ENCODE measurements at places on chromosomes 5 and 9.
A peak's percentile ranks its signal among the peaks of the same experiment; 100 is the strongest.

- no peak for DNase-seq
These were observed 1039.8 kb upstream of the SEMA6A start for GRCh38 chr5:117614408-117614807.

- DNase-seq: no peak
These were observed 153.3 kb upstream of the SLC12A2 start for GRCh38 chr5:127930311-127930710.

DNA sequence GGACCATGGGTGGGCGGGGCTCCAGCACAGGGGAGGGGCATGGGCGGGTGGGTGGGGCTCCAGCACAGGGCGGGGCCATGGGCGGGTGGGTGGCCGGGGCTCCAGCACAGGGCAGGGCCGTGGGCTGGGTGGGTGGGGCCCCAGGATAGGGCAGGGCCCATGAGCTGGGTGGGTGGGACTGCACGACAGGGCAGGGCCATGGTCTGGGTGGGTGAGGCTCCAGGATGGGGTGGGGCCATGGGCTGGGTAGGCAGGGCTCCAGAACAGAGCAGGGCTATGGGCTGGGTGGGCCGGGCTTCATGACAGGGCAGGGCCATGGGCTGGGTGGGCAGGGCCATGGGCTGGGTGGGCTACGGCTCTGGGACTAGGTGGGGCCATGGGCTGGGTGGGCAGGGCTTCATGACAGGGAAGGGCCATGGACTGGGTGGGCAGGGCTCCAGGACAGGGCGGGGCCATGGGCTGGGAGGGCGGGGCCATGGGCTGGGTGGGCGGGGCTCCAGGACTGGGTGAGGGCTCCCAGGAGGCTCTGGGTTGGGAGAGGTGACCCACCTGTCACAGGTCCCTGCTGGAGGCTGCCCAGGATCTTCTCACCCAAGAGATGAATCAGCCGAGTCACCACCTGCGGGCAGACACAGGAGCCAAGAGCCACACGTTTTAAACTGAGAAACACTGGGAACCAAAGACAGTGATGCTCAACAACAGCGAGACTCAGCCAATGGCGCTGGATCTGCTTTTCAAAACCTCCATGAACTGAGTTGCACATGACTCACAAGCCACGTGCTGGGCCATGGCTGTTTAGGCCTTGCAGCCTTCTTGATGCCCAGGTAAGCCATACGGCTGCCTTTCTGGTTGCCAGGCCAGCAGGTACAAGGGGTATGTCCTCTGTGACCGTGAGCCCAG is 33.6 kb upstream of the NSMF start:
- DNase-seq: no peak

DNA sequence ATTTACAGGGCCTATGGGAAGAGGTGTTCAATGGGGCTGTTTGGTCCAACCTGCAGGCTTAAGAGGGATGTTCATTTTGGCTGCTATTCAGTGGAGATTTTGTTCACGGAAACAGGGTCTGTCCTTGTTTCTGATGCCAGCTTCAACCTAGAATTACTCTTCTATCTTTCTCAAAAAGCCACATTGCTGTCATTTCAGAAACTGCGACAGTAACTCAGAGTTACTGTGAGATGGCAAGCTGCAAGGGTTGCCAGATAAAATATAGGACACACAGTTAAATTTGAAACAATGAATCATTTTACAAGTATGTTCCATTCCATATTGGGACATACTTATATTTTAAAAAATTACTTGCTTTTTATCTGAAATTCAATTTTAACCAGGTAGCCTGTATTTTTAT is 128.0 kb downstream of the NPR3 start:
- no peak for DNase-seq

GRCh38 chr5:95583992-95584391 is 29.1 kb downstream of the ARSK start:
- DNase-seq: no peak

DNA sequence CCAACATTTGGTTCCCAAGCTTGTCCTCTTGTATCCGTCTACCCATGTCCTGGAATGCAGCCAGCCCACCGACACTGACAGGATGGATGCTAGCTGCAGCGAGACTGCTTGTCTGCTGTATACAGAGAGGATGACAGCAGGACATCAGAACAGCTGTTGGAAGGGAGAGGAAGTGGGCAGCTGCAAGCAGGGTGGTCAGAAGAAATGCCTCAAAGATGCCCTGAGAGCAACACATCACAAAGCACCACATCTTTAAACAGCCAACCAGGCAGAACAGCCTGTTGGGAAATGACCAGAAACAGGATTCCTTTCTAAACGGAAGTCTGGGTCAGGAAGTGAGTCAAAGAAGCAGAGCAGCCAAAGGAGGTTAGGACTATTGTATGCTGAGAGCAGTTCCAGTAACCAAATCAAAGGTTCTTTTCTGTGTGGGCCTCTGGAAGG is 219.1 kb downstream of the NDUFS4 start:
- peak; percentile 7 for DNase-seq

DNA sequence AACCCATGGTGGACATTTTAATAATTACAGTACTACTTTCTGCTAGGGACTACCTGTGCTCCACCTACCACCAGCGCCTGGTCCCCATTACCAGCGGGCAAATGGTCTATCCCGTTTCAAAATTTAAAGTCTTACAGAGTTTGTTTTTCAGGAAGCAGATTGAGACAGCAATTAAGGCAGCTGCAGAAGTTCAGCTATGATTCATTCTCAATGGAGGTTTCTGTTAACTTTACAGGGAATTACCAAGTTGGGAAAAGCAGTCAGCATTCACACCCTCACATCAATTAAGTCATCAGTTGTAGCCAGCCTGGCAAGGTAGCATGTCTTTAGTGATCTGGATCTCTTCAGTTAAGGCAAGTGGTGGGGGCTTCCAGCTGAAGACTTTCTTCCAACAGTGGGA is 410.6 kb upstream of the DAB2 start:
- DNase-seq: no peak

DNA sequence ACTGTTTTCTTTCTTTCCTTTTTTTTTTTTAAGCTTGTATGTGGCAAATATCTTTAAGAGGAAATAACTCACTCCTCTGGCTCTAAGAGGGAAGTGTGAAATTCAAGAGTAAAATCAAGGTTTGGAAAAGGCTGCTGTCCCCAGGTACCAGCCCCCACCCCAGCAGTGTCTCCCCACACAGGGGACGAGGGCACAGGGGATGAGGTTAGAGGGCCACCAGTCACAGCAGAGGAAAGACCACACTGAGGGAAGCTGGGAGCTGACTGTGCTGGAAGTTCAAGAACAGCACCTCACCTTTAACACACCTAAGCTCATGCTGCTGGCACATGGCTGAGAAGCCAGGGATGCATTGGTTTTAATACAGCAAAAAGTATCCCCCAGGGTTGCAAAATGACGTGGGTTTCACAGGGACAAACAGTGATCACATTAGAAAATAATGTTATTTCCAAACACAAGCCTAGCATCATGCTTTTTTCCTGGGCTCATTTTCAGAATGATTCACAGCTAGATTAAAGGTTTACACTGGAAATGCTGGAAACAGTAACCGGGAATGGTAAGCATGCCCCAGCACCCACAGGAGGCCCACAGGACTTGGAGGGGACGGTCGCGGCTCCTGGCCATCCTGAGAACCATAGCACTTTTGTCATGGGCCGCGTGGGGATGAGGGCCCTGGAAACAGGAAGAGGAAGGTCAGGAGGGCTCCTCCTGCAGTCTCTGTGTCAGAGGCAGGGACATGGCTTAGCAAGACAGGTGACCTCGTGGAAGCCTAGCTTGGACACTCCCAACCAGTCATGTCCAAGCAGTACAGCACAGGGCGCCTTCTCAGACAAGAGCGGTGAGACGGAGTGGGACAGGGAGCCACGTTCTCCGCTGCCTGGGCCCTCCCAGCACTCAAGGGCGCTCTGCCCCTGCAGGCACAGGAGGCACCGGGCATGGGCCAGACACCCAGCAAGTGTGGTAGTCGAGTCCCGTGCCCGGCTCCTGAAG is 6.9 kb downstream of the LPCAT1 start:
- no peak for DNase-seq

DNA sequence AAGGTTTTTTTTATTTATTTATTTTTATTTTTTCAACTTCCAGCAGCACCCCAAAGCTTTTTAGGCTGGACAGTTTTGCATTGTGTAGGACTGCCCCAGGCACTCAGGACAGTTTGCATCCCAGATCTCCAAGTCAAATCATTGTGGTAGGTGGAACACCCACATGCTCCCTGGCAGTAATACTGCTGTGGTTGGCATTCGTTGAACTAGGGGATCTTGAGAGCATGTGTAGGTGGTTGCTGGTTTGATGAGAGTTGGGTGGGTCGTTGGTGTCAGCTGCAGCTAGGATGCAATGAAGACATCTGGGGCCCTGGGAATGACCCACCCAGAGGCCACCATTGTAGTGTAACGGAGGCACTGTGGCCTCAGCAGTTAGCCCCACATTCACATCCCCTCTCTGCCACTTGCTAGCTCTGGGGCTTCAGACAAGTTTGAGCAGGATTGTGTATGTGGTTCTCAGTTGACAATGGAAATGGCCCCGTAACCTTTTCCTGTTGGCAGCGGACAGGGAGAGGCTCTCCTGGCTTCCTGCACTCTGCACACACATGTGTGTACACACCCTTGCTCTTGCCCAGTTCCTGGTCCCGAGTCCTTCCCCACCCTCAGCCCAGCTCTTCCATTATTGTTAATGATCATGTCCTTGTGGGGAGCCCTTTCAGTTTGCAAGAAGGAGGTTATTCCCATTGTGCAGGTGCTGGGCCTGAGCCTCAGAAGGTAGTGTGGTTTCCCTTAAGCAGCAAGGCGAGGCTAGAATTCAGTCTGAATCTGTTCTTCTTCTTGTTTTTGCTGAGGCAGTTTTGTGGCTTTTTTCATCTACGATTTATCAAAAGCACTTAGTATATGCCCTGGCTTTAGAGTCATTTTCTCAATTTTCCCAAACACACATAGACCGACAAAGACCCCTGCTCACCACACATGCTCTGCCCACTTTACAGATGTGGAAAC is 46.5 kb downstream of the PPARGC1B start:
- no peak for DNase-seq

All from Ammon's horn (tissue), 1 donor.